ENCODE measurements at places on chromosomes 13 and 19. TPM values are rescaled to one million over a fixed set of nuclear protein-coding genes. Genes with fewer than 3 reads are reported as not detected.

The FFAR1 gene
- total RNA-seq = 0.43 TPM

The OR7A5 gene
- not detected for total RNA-seq

The COL4A2 gene
- total RNA-seq = 0.80 TPM

The NPAS1 gene
- 0.72 TPM for total RNA-seq

The PRRG2 gene
- total RNA-seq = 0.82 TPM

The PCDH17 gene
- total RNA-seq = 0.08 TPM

Data from GM12878 (cell line).